Stimulated activated CD8-positive, alpha-beta memory T cell treated with anti-CD3 and anti-CD28 coated beads, Interleukin-15, amount 100 ng/mL, for 4 hours (primary cell): ENCODE measurements at places on chromosomes 16 and 17.

DNA sequence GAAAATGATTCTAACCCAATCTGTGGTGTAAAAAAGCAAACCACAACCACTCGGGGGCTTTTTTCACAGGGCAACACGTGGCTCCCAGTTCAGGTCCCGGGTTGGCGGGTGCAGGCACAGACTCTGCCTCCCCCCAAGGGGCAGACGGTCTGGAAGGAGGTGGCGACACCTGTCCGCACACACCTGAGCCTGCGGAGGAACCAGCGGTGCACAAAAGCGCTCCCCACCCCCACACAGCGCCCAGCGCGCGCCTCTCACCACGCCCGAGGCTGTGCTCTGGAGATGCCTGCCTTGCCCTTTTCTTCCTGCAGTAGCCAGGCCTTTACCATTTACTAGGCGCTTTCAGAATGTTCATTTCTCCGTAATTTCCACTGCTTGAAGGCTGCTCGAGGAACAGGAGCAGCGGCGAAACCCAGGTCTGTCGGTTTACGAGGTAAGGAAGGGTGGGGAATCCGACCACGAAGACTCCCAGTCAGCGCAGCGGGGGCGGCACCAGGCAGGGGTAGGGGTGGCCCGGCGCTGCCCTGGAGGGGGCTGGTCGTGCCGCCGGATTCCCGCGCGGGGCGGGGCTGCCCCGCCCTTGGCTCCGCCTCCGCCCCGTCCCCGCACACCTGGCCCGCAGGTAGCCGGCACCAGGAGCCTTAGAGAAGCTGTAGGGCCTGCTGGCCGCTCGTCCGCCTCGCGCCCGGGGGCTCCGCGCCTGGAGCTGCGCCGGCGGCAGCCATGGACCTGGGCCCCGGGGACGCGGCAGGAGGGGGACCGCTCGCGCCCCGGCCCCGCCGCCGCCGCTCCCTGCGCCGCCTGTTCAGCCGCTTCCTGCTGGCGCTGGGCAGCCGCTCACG, at the start of gene USP43:
Gene USP43 (plus strand): TSS at position 608 of the 842 bp plus-strand sequence. CDS start 116 bp downstream, at position 724.
- DNase-seq: peak; percentile 9

- DNase-seq: no peak
These were observed 2.5 kb downstream of the TAC4 start for GRCh38 chr17:49845321-49845720.

- DNase-seq: no peak
These were observed 2.9 kb upstream of the CCDC102A start for GRCh38 chr16:57539072-57539796.

DNA sequence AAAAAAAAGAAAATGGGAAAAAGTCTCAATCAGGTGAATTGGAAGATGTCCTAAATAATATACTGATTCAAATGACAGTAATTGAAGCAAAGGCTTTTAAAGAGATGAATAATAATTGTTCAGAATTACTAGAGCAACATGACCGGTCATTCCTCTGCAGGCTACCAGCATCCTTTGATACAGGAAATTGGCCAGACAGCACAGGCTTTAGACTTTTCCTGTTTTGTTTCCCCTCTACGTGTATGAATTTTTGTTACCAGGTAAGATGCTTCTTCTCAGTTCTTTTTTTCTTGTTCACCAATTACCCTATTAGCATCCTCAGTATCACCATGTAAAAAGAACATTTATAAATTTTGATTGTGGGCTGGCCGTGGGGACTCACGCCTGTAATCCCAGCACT, 77.5 kb downstream of the RPGRIP1L start:
- DNase-seq: no peak

DNA sequence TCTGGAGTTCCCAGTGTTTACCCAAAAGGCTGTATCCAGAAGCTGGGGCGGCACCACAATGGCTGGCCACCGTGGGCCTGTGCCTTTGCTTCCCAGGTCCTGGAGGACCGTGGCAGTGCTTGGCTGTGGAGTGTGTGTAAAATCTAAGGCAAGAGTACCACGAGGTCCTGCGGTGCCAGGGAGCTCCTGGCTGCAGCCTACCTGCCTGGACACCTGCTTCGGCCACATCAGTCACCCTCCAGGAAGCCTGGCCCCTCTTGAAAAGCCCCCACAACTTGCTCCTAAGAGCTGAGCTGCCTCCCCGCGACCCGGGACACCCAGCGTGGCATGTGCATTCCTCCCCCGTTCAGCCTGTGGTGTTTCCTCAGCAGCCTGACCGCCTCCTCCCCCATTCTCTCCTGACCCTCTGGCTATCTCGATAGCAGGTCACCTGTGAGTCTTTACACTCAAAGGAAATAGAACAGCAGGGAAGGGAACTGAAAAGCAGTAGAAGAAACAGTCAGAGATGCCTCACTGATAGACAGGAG, 7.9 kb downstream of the TIMM22 start:
- no peak for DNase-seq

DNA sequence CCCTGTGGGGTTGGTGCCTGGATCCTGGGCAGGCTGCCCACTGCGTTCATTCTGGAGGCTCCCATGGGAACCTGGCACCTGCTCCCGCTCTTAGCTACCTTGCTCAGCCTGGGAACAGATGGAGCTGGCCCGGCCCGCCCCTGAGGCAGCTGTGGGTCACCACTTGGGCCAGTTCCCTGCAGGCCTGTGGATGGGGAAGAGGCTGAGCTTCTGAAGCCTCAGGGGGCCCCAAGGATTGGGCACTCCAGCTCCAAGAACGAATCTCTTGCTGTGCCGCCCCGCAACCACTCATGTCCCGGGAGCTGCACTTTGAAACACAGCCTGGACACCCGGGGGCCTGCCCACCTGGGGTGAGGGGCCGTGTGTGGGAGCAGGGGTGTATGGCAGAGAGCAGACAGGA, 37.7 kb downstream of the BAHCC1 start:
- no peak for DNase-seq

GRCh38 chr17:64230791-64231408, 32.2 kb downstream of the TEX2 start:
- DNase-seq: no peak

GRCh38 chr16:57502048-57502775, 15.9 kb upstream of the DOK4 start:
- no peak for DNase-seq

DNA sequence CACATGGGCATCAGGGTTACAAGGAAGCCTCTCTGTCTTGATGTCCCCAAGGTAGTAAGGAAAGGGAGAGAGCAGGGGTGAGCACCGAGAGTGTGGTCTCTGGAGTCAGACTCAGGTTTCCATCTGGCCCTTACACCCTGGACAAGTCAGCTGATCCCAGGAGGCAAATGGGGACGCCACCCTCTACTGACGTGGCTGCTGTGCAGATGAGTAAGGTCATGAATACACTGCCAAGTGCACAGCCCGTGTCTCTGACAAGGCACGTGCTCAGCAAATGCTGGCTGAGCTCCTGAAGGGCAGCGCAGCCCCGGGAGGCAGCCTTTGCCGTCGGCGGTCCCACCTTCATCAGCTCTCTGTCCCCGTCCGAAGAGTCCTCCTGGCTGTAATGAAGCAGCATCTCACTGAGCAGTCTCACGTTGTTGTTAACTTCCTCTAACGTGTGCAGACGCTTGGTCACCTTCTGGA, 19.4 kb downstream of the GGA3 start:
- DNase-seq: no peak

- DNase-seq: no peak
These were observed 190.4 kb downstream of the ABCC12 start for GRCh38 chr16:47965439-47965838.

- no peak for DNase-seq
These were observed 531.4 kb downstream of the MAF start for GRCh38 chr16:79069121-79069520.

DNA sequence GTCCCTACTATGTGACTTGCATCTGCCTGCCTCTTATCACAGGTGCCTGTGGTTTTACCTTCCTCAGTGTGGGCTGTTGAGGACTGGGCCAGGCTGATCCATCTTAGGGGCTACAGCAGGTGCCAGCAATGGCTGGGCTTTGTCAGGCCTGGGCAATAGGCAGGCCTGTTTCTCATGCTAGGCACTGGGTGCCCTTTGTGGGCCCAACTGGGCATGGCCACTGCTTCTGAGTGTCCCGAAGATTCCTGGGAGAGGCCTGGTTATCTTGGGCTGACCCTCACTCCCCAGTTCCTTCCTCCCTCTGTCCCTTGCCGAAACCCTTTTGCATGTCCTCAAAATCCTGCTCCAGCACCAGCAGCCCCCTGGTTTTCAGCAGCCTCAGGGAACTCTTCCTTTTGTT, 1024.9 kb downstream of the KCNJ18 start:
- DNase-seq: no peak

- DNase-seq: peak; percentile 46
These were observed 12.0 kb upstream of the MEOX1 start for GRCh38 chr17:43673516-43674323.

DNA sequence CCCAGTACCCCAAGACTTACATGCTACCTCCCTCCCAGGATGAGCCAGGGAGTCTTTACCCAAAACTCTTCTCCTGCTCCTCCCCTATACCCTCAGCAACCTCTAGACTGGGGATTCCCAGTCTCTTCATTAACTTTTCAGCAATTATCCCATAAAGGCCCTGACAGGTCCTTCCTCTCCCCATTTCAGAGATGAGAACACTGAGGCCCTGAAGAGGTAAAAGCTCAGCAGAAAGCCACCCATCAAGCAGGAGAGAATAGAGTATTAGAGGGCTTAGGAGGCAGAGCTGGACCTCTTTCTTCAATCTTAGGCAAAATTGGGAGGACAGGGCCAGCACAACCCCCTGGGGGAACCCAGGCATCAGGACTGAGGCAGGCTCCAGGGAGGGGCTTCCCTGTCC, 5.9 kb upstream of the SP6 start:
- no peak for DNase-seq

DNA sequence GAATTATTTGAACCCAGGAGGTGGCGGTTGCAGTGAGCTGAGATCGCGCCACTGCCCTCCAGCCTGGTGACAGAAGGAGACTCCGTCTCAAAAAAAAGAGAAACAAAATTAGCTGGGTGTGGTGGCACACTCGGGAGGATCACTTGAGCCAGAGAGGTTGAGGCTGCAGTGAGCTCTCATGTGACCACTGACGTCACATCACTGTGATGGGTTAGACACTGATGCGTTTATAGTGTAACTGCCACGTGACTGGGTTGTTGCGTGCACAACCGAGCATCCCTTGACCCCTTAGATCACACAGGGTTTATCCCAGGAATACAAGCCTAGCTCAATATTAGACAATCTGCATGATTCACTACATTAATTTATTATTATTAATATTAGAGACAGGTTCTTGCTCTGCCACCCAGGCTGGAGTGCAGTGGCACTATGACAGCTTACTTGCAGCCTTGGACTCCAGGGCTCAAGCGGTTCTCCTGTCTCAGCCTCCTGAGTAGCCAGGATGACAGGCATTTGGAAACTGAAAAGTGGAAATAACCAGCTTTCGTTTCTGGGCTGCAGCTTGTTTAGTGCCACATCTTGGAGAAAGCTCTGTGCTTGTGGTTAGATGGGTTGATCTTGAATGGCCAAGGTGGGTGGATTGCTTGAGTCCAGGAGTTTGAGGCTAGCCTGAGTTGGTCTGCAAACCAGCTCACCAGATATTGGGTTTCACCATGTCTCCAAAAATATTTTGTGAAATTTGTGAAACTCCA, 26.4 kb upstream of the ABR start:
- DNase-seq: no peak

GRCh38 chr16:53523126-53523804, 20.3 kb upstream of the AKTIP start:
- DNase-seq: no peak

DNA sequence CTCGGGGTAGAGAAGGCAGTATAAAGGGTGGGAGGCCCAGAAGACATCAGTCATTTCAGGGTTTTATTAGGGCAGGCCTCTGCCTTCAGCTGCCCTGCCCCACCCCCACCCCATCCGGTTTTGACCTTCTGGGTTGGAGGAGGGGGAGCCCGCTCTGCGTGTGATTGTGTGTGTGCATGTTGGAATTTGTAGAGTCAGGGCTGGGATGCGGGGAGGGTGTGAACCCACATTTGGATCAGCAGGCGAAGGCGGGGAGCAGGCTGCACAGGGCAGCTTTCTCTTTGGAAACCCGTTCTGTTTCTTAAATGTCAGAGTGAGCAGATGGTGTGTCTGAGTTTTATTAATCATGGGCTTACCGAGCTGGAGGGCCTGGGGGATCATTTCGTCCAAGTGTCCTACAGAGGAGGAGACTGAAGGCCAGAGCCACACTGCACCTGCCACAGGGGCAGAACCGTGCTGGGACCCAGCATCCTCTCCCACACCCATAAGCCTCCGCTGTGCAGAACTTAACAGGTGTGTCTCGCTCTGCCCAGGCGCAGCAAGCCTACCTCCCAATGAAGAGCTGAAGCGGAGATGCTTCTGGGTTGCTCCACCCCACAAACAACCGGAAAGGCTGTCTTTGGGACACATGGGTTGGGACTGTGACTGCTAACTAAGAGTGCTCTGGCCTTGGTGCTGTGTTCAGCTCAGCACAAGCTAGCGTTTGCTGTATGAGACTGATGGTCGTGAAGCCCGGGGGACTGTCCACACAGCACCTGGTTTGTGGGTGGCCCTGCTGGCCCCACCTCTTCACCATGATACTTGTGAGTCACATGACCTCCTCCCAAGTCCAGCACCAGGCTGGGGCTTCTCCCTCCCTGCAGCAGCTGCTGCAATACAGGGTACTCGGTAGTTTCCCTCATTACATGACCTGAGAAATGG, 70.9 kb upstream of the GSE1 start:
- DNase-seq: no peak

DNA sequence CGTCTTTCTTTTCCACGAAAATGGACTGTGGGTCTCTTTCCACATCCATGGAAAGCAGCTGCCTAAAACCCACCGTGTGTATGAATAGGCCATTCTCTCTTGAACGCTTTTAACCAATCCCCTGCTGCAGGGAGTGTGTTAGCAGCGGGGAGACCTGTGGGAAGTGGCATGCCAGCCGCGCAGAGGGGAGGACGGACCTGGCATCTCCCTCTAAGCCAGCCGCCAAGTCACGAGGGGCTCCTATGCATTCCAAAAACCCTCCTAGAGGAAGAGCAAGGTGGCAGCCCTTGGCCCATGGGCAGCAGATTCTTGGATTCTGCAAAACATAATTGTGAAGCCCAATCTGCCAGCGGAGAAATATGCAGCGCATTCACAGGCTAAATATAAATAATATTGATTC, 15.4 kb downstream of the RBFOX3 start:
- no peak for DNase-seq

- DNase-seq: no peak
These were observed 11.0 kb downstream of the P3H4 start for GRCh38 chr17:41800601-41801373.

DNA sequence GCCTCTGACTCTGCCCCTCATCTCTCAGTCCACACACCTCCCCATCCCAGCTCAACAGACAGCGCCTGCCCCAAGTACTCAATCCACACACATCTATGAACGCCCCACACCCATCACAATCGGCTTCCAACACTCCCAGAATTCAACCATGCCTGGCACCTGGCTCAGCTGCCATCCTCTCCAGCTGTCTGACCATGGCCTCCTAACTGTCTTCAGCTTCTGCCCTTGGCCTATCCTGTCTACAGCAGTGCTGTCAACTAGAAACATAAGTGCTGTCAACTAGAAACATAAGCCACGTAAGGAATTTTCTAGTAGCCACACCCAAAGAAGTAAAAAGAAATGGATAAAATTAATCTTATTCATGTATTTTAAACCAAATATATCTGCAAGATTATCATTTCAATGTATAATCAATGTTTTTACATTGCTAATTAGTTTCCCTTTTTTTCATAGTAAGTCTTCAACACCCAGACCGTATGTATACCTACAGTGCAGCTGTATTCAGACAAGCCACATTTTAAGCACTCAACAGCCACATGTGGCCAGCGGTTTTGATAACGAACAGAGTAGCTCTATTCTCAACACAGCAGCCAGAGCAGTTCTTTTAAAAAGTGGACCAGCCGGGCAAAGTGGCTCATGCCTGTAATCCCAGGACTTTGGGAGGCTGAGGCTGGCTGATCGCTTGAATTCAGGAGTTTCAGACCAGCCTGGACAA, 48.6 kb upstream of the ZNF423 start:
- no peak for DNase-seq
